ENCODE measurements at places on chromosomes 6 and 20. TPM values are rescaled to one million over a fixed set of nuclear protein-coding genes. Genes with fewer than 3 reads are reported as not detected.

The DEFB114 gene
- total RNA-seq = not detected

The SLX4IP gene
- 8.3 TPM for total RNA-seq

The CLDN20 gene
- total RNA-seq = not detected

The RUNX2 gene
- total RNA-seq = 40.4 TPM

The TAF11 gene
- 23.4 TPM for total RNA-seq

The MEP1A gene
- total RNA-seq = 911 TPM

The STMN3 gene
- total RNA-seq = 4.6 TPM
